ENCODE measurements at places on chromosomes 2 and 18. TPM values are rescaled to one million over a fixed set of nuclear protein-coding genes. Genes with fewer than 3 reads are reported as not detected.

DNA sequence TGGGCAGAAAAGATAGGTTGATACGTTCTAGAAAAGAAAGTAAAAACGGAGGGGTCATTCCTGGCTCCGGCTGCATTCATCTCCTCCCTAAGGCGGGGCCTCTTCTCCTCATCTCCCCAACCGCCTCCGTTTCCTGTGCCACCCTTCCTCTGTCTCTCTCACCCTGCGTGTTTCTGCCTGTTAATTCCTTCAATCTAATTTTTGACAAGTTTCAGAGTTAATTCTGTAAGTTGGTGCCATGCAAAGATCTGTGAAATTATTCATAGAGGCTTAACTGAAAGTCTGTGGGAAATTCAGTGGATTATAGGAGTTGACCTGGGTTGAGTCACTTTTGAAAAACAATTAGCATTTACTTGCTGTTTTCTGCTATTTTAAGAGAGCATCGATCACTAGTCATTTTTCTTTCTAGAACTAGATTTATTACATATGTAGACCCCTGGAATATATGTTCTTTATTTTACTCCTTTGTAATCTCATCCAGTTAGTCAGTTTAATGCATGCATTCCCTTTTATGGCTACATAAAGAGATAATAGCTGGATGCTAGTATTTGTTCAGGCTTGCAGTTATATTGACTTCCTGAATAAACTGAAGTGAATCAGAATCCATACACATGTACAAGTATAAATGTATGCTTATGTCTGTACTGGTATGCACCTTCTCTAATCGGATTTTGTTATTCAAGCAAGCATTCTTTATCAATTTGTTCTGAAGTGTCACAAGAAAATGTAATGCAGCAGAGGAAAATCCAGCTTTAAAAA lies 91.1 kb downstream of the EML6 start:
- no peak for DNase-seq

- no peak for DNase-seq
Measured at GRCh38 chr18:49892148-49892924, 79.0 kb upstream of the ACAA2 start.

- no peak for DNase-seq
Measured at GRCh38 chr18:40360558-40360957, 1594.5 kb upstream of the PIK3C3 start.

GRCh38 chr2:23624378-23624777 lies 239.4 kb downstream of the KLHL29 start:
- no peak for DNase-seq

DNA sequence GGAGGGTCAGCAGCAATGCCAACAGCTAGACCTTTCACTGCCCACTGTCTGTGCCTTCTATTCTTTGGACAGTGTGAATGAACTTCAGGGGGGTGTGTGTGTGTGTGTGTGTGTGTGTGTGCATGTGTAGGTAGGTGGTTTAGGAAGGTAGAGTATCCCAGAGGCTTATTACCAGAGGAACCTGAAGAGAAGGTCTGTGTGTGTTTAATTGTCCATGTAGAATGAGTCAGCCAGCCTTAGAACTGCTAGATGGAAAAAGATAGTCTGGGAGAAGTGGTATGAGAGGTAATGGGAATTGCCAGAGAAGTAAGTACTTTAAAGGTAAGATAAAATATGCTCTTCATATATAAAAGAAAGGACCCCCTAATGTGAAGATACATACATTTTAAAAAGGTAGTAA lies 522.2 kb downstream of the PIK3C3 start:
- DNase-seq, result no peak

DNA sequence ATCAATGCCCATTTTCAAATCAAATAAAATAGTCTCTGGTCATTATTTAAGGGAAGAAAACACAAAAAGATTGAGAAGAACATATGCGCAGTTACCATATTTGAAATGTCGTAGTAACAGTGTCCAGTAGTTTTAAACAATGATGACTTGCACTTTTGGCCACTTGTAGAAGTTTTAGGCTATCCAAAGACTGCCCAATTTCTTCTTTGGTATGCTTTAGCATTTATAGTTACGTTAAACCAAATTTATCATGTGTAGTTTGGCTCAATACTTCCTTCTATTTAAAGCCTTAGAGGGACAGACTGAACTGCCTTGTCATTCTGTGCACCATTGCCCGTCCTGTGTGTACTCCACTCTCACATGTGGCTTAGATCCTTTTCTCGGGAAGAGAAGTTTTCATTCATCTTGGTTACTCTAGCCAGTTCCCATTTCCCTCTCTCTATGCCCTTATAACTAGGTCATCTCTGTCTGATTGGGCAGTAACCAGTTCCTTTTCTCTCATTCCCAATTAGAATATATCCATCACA lies 84.8 kb upstream of the TTN start:
- DNase-seq, result no peak

DNA sequence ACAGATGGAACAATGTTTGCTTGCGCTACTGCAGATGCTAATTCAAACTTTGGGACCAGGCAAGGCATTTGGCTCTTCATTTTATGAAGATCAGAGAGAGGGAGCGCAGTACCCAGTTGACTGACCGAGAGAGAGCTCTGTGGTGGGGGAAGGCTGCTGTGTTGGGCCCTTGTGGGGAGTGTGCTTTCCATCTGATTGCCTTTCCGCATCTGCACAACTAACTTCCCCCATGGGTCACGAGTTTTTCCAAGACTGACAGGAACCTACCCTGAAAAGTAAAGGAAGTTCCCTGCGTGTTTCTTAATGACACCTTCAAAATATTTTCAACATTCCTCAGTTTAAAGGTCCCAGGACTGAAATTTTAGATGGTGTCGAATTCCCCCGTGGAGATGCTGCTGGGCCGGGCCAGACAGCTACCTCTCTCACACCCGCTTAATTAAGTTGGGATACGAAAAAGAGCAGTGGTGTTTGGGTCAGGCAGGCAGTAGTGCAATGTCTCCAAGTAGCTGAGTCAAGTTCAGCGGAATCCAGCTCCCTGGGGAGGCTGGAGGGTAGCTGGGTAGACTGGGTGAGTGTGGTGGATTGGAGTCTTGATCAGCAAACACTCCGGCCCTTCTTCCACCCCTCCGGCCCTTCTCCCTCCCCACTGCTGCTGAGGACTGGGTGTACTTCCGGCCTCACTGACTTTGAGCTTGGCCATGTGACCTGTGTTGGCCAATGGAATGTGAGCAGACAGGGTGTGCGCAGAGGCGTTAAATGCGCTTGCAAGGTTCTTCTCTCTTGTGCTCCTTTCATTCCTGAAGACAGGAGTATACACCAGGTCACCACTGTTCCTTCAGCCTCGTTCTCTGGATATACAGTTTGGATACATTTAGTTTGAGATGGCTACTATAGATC lies 2.3 kb upstream of the ARHGAP25 start:
- no peak for DNase-seq

Gene CRYGB
- not detected for total RNA-seq

Gene ASNSD1
- total RNA-seq, result 40.3 TPM

Gene MAL
- 241 TPM for total RNA-seq

Gene CCDC138
- 3.1 TPM for total RNA-seq

Gene RFTN2
- total RNA-seq, result 47.7 TPM

Gene FECH
- 47.0 TPM for total RNA-seq

Gene KIAA2012
- not detected for total RNA-seq
